ENCODE measurements at places on chromosomes 13 and 19.

GRCh38 chr13:101152184-101152583, 264.1 kb downstream of the NALCN start:
- no peak for DNase-seq

- DNase-seq, result no peak
Measured at GRCh38 chr13:69751259-69751658, 356.4 kb upstream of the ATXN8OS start.

GRCh38 chr13:113410472-113411201, 42.7 kb downstream of the ADPRHL1 start:
- no peak for DNase-seq

GRCh38 chr13:67258482-67258881, 28.3 kb upstream of the PCDH9 start:
- no peak for DNase-seq

DNA sequence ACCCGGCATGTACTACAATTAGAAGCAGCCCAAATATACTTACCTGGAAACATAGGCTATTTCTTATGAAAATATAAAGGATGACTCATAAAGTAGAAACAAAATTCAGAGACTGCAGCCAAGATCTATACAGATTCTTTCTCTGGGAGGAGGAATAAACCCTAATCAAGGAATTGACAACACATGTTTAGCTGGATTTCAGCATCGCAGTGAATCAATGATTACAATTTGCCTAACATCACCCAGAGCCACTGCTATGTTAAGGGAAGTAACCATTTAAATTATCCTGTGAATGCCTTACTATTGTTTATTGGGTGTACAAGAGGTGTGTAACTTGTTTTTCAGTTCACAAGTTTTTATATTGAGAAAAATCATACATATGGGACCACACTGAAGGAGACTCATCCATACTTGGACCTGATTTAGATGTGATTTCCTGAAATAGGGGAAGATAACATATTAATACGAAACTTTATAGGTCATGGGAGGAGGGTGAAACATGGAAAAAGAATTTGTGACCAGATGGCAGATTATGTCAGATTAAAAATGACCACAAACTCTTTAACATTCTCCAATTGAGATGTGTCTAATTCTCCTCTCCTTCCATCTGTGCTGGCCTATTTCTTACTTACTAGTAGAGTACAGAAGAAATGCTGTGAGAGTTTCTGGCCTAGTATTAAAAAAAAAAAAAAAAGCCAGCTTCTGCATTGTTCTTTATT, 1168.4 kb downstream of the SLITRK1 start:
- no peak for DNase-seq

DNA sequence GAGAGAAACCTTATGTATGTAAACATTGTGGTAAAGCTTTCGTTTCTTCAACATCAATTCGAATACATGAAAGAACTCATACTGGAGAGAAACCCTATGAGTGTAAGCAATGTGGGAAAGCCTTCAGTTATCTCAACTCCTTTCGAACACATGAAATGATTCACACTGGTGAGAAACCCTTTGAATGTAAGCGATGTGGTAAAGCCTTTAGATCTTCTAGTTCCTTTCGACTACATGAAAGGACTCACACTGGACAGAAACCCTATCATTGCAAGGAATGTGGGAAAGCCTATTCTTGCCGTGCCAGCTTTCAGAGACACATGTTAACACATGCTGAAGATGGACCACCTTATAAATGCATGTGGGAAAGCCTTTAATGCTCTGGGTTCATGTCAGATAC, 24.7 kb downstream of the ZNF136 start:
- no peak for DNase-seq

GRCh38 chr19:45985321-45985720, 9.9 kb upstream of the CCDC61 start:
- no peak for DNase-seq

DNA sequence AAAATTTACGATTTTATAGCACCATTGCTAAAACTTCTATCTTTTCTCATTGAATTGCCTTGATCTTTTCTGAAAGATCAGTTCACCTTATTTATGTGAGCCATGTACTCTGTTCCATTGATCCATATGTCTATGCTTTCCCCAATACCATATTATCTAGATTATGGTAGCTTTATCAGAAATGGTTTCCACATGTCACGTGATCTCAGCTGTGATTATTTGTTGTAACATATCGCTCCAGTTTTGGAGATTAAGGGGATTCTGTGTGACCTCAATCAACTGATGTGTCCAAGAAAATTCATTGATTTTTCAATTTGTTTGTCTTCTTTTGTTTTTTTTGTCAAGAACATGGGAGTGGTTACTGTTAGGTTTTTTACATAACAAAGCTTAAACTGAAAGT, 1114.5 kb upstream of the ATXN8OS start:
- DNase-seq, result no peak

- no peak for DNase-seq
Measured at GRCh38 chr19:33678796-33679585, 57.2 kb downstream of the CHST8 start.

GRCh38 chr19:48353677-48354076, 10.1 kb downstream of the TMEM143 start:
- no peak for DNase-seq

DNA sequence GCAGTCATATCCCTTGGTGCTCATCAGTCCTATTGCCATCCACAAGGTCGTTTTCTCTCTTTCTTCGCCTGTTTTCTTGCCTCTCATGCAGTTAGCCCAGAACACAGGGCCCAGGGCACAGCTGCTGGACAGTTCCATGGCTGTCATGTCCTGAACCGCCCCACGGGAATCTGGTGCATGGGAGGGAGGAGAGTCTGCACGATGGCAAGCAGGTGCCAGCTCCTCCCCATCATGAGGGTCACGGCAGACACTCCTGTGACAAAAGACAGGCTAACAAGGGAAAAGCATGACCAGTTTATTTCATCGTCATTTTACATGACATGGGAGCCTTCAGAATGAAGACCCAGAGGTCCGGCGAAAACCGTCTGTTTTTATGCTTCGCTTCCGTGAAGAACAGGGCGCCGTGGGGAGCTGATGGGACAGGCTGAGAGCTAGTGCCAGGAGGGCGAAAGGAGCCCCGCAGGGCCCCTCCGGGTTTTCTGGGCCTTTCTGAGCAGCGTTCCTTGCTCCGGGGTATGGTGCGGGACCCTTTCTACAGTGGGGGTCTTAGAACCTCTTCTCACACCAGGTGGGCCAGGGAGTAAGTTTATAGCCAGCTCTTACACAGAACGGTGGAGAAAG, 135.7 kb downstream of the STK24 start:
- DNase-seq, result no peak

GRCh38 chr13:23321535-23322241, 111.8 kb downstream of the SACS start:
- no peak for DNase-seq

DNA sequence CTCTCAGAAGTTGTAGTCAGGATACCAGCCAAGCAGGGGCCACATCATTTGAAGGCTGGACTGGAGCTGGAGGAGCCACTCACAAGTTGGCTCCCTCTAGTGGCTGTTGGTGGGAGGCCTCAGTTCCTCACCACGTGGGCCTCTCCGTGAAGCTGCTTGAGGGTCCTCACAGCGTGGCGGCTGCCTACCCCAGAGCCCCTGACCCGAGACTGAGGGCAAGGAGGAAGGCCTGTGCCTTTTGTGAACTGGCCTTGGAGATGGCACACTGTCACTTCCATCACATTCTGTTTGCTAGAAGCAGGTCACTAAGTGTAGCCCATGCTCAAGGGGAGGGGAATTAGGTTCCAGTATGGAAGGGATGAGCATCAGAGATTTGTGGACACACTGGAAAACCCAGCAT, 14.6 kb downstream of the GNA11 start:
- DNase-seq, result peak; percentile 56

DNA sequence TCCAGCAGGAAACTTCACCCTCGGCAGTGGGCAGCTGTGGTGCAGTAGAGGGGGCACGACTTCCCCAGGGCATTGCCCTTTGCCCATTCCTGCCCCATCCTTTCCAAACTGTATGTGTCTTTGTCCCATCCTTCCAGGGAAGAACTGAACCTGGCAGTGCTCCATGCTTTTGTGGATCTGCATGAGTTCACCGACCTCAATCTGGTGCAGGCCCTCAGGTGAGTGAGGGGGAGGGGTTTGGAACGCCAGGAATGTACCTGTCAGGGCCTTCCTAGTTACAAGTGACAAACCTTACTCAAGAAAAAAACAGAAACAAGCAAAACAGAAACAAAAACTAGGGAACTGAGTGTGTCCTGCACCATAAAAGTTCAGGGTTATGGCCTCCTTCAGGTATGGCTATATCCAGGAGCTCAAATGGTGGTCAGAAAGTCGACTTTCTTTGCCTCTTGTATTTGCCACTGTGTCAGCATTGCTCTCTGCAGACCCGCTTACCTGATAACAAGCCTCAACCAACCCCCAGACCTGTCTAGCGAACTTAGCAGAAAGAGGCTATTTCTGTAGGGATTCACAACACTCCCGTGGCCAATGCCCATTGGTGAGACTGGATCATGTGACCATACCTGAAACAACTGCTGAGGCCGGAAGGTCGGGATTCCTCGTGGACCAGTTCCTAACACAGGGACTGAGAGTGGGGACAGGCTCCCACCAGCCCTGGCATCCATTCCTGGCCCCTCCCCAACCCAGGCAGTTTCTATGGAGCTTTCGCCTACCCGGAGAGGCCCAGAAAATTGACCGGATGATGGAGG, 4.2 kb downstream of the CYTH2 start:
- DNase-seq, result no peak

DNA sequence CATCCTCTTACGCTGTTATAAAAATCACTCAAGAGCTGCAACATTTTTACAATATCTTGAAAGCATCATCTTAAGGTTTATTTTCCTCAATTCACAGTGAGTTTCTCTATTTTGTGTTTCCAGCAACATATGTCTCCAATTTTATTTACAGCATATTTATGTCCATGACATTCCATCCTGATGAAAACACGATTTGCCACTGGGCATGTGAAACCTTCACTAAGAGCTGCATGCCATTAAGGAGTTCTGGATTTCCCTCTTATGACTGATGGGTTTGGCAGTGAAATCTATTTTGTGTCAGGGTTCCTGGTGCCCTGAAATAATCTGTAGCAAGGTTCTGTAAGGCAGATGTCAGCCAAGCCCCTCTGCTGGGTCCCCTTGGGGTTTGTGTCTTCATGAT, 527.6 kb upstream of the KLF12 start:
- no peak for DNase-seq

DNA sequence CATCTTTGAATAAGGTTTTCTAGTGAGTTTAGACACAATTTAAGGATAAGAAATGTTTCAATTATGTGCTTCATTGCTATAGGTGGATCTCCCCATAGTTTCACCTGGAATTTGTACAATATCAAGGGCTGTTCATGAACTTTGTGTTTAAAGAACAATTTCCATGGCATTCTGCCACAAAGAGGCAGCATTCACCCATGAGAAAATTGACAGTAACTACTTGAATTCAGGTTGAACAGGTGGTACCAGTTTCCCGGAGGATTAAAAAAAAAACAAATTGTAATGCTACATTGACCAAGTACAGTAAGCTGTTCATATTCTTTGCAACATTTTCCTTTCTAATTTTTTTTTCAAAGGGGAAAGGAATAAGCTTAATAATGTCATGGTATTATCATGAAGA, 9.1 kb downstream of the SLITRK5 start:
- no peak for DNase-seq

DNA sequence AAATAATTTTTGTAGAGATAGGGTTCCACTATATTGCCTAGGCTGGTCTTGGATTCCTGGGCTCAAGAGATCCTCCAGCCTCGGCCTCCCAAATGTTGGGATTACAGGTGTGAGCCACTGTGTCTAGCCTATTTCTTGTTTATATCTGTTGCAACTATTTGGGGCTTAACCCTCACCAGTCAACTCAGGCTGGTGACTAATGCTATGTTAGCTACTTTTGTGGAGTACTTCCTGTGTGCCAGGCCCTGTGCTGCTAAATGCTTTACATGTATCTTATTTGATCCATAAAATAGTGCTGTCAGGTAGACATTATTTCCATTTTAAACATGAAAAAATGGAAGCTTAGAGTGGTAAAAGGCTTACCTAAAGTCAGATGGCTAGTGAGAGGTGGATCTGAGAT, 13.8 kb downstream of the CEACAM1 start:
- no peak for DNase-seq

DNA sequence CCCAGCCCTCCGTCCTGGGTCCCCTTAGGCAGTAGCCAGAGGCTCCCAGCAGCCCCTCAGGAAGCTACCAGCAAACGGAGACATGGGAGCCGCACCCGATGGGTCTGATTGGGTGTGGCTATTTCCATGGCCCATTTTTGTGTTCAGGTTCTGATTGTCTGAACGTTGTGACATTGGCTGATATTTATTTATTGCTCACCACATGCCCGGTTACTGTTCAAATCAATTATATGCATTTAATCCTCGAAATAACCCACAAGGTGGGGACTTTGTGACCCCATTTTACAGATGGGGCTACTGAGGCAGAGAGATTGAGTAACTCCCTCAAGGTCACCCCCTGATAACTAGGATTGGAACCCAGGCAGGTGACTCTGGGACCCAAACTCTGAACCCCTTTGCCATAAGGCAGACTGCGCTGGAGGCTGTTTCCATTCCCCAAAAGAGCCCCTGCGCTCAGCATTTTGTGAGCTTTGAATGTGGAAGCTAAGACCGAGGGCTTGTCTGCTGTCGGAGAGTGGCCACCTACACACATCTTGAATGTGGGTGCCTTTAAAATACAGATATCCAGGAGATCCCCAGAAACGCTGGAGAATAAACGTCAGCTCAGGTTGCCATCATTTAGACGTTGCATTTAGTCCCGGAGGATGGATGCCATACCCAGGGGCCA, 13.6 kb upstream of the MCF2L start:
- DNase-seq, result no peak

DNA sequence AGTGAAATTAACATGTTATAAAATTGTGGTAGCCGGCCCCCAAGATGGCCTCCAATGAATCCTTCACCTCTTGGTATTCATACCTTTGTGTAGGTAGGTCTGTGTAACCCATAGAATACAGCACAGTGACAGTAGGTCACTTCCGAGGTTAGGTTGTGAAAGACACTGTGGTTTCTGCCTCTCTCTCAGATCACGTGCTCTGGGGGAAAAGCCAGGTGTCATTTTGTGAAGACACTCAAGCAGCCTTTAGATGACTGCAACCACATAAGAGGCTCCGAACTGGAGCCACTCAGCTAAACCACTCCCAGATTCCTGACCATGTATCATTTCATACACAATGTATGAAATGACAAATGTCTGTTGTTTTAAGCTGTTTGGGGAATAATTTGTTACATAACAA, 9.8 kb upstream of the USPL1 start:
- DNase-seq, result no peak

- no peak for DNase-seq
Measured at GRCh38 chr13:30256713-30257467, 50.5 kb downstream of the KATNAL1 start.

- DNase-seq, result no peak
Measured at GRCh38 chr19:23071147-23071511, 45.7 kb upstream of the ZNF730 start.

DNA sequence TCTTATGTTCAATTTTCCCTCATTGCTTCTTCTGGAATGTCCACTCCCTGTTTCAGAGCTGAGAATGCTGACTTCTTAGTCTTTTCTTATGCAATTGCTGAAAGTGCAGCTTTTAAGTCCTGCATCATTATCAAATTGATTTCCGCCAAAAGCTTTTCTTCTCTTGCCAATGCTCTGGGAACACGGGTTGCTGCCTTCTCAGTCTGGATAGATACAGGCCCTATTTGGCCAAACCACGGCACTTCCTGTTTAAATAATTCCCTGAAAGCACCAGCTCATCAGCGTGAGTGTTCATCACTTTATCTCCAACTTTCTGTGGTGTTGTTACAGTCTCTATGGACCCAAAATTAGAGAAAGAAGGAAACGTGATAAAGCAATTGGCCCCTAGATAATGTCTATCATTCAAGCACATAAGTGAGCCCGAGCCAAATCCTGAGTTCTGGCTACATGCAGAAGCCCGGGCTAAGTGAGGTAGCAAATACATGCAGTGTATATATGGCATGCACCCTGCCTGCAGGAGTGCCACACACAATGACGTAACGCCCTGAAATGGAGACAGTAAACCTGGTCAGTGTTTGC, 85.7 kb downstream of the CYSLTR2 start:
- DNase-seq, result no peak
